ENCODE measurements at places on chromosomes 3 and 15. TPM values are rescaled to one million over a fixed set of nuclear protein-coding genes. Genes with fewer than 3 reads are reported as not detected.

Gene NANOGP8
- total RNA-seq = not detected

Gene CLRN1
- total RNA-seq = not detected

Gene ZNF385D
- total RNA-seq = 0.75 TPM

Gene STRC
- not detected for total RNA-seq

Gene UBA3
- total RNA-seq = 88.2 TPM

Gene ACKR4
- 1.5 TPM for total RNA-seq

Gene IFRD2
- total RNA-seq = 109 TPM

Gene CASR
- not detected for total RNA-seq

Gene LTK
- 0.37 TPM for total RNA-seq

Gene IRAK2
- 4.9 TPM for total RNA-seq

Gene AZI2
- 87.7 TPM for total RNA-seq

Gene ALCAM
- total RNA-seq = 103 TPM

Gene SLC12A8
- 6.9 TPM for total RNA-seq

Gene UPK1B
- total RNA-seq = not detected

Gene IL5RA
- not detected for total RNA-seq

Gene ABTB1
- 11.7 TPM for total RNA-seq

Gene MKRN3
- 0.37 TPM for total RNA-seq

Gene CPLX3
- total RNA-seq = not detected

Gene ZNF662
- total RNA-seq = 1.9 TPM

Gene RPS27L
- total RNA-seq = 134 TPM

Gene CLDN16
- total RNA-seq = not detected

Gene LINGO1
- not detected for total RNA-seq

Gene AHSG
- total RNA-seq = not detected

Gene HTR3C
- not detected for total RNA-seq

Gene LRRIQ4
- 0.11 TPM for total RNA-seq

Gene LMAN1L
- not detected for total RNA-seq

Gene ZDHHC19
- total RNA-seq = not detected

Gene ITIH3
- total RNA-seq = 0.12 TPM

Gene TIMP4
- 5.1 TPM for total RNA-seq

Gene NLGN1
- total RNA-seq = 20.1 TPM

Gene TGFBR2
- total RNA-seq = 61.0 TPM

Gene CKMT1A
- total RNA-seq = not detected

Gene IGSF11
- not detected for total RNA-seq

Gene ERICH6
- not detected for total RNA-seq

Gene KLF15
- 1.5 TPM for total RNA-seq

Gene DLL4
- total RNA-seq = 0.66 TPM

Gene AMT
- 0.66 TPM for total RNA-seq

Gene RETNLB
- total RNA-seq = not detected

Gene GP5
- under 0.01 TPM for total RNA-seq

Gene TMCO5A
- not detected for total RNA-seq

Gene TJP1
- total RNA-seq = 69.4 TPM

Gene ROPN1B
- not detected for total RNA-seq

Gene EXD1
- 0.11 TPM for total RNA-seq

Data from uterine smooth muscle cell (primary cell).